ENCODE measurements at places on chromosomes 3 and 15.

DNA sequence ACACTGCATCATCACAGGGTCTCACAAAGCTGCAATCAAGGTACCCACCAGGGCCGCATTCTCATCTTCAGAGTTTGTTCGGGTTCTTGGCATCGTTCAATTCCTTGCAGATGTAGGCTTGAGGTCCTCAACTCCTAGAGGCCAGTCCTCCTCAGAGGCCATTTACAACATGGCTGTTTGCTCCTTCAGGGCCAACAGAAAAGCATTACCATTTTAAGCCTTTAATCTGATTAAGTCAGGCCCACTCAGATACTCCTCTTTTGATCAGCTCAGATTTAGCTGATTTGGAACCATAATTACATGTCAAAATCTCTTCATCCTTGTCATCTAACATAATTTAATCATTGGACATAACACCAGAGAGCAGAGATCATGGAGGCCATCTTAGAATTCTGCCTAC, 55.4 kb downstream of the BFSP2 start:
- no peak for DNase-seq

- peak; percentile 62 for DNase-seq
Observed at GRCh38 chr3:63349583-63350573, 71.8 kb downstream of the SYNPR start.

DNA sequence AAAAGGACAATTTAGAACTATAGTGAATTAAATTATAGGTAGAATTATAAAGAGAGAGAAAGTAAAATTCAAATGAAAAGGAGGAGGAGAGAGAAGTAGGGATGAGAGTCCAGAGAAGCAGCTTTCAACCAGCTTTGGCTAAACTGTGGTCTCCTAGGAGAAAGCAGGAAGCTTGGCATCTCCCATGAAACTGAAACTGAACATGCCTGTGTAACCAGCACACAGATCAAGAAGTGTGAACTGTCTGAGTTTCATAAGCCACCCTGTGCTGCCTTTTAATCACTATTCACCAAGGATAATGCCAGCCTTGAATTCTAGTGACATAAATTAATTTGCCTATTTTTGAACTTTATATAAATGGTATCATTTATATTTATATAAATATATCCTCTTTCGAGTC, 128.5 kb downstream of the MYRIP start:
- DNase-seq: no peak

- no peak for DNase-seq
Observed at GRCh38 chr3:184592371-184593219, 31.0 kb downstream of the EPHB3 start.

DNA sequence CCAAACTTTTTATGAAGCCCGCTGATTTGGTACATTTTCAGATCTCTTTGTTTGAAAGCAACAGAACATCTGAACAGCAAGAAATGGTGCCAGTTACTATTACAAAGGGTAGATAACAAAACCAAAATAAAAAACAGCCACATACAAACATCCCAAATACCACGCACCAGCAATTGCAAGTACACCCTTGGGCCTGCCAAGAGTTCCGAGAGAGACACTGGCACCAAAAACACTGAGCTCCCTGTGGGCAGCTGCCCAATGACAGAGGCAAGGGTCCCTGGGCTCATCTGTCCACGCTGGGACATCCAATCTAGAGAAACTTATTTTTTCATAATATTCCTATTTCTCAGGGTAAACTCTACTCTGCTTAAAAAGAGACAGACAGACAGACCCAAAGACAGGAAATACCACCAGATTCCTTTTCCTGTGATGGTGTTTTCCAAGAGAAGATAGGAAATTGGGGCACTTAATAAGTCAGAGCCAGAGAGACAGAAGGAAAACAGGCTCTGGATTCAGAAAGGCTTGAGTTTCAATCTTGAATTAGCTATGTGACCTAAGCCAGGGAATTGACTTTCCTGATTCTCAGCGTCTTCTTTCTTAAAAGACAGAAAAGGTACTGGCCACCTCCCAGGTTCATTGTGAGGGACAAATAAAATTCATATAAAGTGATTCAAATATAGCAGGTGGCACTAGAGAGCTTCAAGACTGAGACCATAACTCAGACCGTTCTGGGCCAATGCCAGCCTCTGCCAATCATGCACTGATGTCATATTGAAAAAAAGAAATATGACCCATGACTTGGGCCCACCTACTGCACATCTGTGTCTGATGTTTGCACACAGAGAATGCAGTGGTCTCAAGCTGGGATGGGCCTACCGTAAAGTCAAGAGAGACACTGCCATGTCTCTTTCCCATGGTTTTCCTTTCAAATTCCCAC, 61.3 kb downstream of the FOXP1 start:
- no peak for DNase-seq

GRCh38 chr3:58899159-58899952, 150.5 kb downstream of the CFAP20DC start:
- DNase-seq: no peak

GRCh38 chr3:58585994-58586393, 8.8 kb upstream of the FAM107A start:
- DNase-seq: no peak

DNA sequence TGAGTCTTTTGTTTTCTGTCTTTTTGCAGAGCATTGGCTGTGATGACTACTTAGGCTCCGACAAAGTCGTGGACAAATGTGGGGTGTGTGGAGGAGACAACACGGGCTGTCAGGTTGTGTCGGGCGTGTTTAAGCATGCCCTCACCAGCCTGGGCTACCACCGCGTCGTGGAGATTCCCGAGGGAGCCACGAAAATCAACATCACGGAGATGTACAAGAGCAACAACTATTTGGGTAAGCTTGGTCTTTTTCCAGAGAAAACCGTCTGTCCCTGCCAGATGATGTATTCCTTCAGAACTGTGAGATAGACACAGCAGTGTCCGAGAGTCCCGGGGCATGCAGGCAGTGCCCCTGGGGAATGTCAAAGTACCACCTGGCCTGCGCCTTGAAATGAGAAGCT, 149.9 kb upstream of the NR2E3 start:
- DNase-seq: no peak

GRCh38 chr3:149018247-149018646, 26.9 kb downstream of the GYG1 start:
- DNase-seq: no peak

DNA sequence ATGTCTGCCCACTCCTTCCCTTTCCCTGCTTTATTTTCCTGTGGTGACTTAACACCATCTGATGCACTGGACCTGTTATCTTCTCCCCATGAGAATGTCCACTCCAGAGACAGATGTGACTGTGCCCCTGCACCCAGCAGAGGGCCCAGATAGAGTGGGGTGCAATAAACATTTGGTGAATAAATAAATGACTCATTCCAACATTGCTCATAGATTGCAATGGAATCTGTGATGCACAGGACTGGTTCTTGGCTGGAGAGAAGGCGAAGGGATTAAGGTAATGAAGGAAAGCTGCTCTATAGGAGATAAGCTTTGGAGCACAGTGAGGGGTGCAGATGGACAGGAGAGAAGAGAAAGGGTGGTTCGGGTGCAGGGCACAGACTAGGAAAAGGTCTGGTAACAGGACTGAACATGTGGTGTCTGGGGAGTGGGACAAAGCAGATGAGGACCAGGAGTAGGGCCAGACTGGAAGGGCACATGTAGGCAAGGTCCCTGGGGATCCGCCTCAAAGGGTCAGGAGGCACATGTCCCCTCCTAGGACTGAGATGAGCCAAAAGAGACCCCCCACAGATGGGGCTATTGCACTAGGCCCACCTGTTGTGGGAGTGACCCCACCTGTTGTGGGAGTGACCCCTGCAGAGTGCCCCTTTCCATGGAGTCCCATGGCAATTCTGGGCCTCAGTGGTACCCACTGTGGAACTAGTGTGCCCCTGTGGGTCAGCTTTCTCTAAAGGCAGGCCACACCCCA, 17.5 kb upstream of the POC1A start:
- DNase-seq: no peak

- no peak for DNase-seq
Observed at GRCh38 chr3:14424711-14425580, 22.5 kb downstream of the SLC6A6 start.

GRCh38 chr15:85313339-85313738, 67.1 kb upstream of the AKAP13 start:
- no peak for DNase-seq

DNA sequence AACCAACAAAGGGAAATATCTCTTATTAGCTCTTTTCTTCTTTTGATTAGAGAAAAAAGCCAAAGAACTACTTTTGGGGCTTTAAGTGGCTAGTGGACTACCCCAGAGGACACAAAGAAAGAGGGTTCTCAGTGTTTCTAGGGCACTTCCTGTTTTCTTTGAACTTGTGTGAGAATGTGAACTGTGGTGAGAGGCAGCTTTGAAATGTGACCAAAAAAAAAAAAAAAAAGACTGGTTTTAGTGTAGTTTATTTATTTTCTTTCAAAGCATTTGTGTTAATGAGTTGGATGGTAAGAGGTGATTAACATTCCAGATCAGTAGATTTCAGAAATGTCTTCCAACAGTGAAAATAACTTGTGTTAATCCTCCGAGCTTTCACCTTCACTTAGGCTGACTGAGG, 32.4 kb downstream of the SELENOT start:
- no peak for DNase-seq

DNA sequence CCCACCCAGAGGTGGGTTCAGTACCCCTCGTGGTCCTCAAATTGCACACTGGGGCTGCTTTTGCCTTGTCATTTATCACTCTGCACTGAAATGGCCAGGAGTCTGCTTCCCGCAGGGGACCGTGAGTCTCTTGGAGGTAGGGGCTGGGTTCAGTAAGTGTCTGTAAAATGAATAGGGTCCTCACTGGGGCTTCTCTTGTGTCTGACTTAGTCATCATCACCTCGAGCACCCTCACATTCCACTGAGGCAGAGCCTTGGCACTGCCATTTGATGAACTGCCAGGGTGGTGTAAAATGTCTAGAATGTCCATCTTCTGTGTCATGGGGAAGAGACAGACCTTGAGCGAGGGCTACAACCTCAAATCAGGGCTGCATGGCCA, 61.0 kb upstream of the RYK start:
- no peak for DNase-seq

DNA sequence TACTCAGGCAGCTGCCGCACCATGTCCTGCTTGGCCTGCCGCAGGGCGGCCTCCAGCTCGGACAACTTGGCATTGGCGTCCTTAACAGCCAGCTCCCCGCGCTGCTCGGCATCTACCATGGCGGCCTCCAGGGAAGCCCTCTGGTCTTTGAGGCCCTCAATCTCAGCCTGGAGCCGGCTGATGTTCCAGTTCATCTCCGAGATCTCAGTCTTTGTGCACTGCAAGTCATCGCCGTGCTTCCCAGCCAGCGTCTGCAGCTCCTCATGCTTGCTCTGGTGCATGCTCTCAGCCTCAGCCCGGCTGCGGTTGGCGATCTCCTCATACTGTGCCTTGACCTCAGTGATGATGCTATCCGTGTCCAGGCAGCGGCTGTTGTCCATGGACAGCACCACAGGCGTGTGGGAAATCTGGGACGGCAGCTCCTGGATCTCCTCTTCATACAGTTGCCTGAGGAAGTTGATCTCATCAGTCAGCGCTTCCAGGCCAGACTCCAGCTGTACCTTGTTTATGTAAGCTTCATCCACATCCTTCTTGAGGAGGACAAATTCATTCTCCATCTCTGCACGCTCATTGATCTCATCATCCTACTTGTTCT, 15.5 kb upstream of the PSTPIP1 start:
- no peak for DNase-seq

DNA sequence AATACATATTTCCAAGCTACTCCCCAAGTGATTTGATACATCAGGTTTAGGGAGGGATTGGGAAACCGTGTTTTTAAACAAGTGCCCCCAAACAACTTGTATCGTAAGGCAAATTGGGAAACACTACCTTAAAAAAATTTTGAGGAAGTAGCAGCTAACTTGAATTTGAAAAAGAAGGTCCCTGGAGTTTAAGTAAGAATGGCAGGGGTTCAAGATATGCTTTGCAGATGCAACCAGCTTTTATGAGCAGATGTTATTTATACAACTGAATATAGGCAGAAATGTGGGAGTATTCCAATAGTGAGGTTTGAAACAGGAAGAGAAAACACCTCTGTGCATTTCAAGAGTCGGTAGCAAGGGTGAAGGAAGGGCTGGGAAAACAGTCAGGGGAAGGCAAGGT, 139.6 kb downstream of the IL20RB start:
- no peak for DNase-seq

DNA sequence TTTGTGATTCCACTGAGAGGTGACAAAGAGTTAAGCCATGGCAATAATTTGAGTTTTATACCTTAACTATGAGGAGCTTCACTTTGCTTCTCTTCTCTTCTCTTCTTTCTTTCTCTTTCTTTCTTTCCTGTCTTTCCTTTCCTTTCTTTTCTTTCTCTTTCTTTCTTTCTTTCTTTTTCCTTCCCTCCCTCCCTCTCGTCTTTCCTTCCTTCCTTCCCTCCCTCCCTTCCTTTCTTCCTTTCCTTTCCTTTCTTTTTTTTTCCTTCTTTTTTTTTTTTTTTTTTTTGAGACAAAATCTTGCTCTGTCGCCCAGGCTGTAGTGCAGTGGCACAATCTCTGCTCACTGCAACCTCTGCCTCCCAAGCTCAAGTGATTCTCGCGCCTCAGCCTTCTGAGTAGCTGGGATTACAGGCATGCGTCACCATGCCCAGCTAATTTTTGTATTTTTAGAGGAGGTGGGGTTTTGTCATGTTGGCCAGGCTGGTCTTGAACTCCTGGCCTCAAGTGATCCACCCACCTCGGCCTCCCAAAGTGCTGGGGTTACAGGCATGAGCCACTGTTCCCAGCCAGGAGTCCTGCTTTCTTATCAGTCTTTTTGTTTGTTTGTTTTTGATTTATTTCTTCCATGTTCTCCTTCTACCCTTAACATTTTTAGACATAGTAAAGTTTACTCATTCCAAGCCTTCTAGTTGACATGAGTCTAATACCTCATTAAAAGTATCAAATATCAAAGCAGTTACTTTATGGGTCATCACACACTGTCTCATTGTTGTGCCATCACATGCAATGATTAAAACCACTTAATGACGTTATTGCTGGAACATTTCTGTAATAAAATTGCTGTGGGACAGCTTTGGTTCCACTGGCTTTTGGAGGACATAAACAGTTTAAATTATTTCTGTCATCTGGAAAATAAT, 29.9 kb downstream of the SLC49A4 start:
- DNase-seq: no peak

DNA sequence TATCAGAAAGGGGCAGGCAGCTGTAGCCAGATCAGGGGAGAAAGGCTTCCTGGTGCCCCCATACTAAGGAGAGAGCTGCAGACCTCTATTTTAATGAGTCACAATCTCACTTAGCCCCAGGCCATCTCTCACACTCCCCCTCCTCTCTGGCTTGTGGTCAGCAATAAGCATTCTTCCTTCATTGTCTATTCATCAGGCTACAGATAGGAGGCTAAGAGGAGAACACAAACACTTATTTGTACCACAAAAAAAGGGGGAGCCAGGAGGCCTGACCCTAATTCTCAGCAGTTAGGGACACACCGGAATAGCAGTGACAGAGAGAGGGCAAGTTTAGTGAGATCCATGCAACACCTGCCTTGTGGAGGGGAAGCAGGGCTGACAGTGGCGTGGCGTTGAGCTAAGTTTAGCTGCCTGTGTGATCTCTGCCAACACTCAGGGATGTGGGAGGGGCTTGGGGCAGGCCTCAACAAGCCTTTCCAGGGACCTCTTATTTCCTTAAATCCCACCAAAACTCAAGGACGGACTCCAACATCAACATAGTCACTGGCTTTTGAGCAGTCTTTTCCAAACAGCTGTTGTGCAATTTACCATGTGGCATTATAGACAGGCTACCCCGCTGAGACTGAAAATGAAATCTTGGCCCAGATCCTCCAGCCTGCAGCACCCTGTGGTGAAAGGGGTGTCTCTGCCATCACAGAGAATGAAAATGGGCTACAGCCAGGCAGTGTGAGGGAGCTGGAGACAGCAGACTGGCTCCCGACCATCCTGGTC, 191.9 kb upstream of the TSC22D2 start:
- peak; percentile 26 for DNase-seq

GRCh38 chr3:133595341-133595740, 21.9 kb downstream of the CDV3 start:
- no peak for DNase-seq

GRCh38 chr3:49351521-49352011, 6.6 kb downstream of the GPX1 start:
- peak; percentile 64 for DNase-seq
